ENCODE measurements at places on chromosomes 3 and 15.

- no peak for DNase-seq
These were observed 2.4 kb downstream of the CSRNP1 start for GRCh38 chr3:39150803-39151631.

GRCh38 chr3:194570235-194570634 lies 63.0 kb downstream of the TMEM44 start:
- no peak for DNase-seq

- no peak for DNase-seq
These were observed 373.0 kb upstream of the PROK2 start for GRCh38 chr3:72157748-72158638.

DNA sequence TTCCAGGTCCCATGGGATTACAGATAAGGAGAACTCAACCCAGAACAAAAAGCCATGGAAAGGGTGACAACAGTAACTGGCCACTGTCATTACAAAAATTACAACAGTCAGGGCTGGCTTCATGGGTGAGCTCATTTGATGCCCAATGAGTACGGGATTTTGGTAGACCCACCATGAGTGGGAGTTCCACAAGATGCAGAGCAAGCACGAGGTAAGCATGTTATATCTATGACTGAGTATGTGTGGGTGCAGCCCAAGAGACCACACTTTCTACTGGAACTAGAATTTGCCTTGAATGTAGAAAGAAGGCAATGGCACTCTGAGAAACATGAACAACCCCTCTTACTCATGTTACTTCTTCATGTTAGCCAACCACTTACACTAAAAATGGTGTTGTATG lies 83.3 kb downstream of the IGF2BP2 start:
- DNase-seq: no peak

GRCh38 chr3:163708428-163708827 lies 1369.9 kb downstream of the SI start:
- no peak for DNase-seq

DNA sequence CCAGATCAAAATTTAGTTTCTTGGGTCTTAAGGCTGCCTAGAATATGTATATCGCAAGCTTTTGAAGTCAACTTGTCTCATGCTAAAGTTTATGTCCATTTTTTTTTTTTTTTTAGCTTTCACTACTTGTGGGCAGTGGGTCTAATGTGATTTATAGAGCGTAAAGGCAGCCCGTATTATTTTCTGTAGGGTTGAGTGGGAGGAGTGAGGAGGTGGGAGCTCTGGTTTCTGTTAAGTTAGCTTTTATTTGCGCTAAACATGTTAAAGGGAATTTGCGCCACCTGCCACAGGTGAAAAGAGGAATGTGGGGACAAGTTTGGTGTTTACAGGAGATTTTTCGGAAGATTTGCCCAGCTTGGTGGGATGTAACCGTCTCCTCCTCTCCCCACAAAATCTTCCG lies 234.2 kb downstream of the IL20RB start:
- DNase-seq: no peak

GRCh38 chr3:183353421-183353820 lies 75.0 kb downstream of the MCF2L2 start:
- DNase-seq: no peak
